ENCODE measurements at places on chromosomes 6 and 20.
A peak's percentile ranks its signal among the peaks of the same experiment; 100 is the strongest.

GRCh38 chr6:165045631-165046030 lies 263.8 kb downstream of the C6orf118 start:
- no peak for DNase-seq

GRCh38 chr6:82362878-82363427 lies 664 bp upstream of the TPBG start:
- no peak for DNase-seq

- DNase-seq: no peak
Observed at GRCh38 chr6:14832427-14832826, 413.4 kb upstream of the JARID2 start.

- no peak for DNase-seq
Observed at GRCh38 chr20:64191002-64191401, 26.8 kb downstream of the MYT1 start.

- peak; percentile 87 for DNase-seq
Observed at GRCh38 chr6:140979642-140980091, 1153.1 kb upstream of the GJE1 start.

DNA sequence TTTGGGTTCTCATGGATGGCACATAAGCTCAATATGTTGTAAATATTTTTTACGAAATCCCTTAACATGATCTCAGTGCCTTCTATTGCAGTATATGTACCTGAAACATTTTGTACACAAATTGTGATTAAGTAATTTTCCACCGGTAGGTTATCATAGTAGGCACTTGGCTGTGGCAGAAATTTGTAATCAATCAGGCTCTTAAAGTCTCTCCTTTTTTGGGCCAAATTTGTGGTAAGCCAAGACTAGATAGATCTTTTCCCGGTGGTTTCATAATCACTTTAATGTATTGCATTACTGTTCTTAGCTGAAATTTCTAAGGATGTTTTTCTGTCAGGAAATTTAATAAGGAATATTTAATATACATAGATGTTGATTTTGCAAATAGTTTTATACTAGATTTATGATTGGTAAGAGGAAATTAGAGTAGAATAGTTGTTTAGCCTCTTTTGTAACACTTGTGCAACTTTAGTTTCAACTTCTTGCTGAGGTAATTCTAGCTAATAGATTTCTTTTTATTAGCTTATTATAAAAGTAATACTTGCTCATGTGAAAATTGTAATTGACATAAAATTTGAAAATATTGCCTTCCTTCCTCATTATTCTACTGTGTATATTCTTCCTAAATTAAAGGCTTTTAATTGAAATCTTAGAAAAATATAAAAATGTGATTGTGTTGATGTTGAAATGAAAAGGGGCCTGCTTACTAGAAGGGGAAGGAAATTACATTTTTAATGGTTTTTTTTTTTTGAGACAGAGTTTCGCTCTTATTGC lies 3.2 kb downstream of the PCMT1 start:
- no peak for DNase-seq

DNA sequence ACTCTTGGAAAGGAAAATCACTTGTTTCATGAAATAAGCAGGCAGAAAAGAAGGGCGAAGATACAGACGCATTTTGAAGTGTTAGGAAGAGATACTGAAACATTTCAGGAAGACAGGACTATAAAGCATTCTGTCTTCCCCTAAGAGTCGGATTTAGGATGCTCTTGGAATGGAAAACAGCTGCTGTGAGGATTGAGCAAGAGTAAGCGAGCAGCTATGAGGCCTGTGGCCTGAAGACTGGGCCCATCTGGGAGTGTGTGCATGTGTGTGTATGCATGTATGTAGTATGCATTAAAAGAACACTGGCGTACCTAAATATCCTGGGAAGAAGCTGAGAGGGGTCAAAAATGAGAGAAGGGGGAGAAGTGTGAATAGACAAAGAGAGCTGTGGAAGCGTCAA lies 83.6 kb downstream of the SIM1 start:
- peak; percentile 40 for DNase-seq

DNA sequence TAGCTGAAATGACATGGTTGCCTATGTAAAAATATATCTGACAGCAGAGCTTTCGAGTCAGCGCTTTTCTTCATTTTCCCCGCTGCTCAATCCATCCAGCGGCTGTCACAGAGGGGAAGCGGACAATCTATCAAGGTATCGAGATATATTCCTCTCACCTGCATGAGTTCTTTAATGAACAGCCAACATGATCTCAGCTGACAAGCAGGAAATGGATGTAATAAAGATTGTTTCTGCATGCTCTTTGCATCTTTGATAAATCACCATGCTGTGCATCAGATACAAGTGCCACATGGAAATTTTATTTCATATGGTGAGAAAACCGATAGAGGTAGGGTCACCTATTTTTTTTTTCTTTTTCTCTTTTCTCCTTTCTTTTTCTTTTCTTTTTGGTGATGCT lies 602.3 kb upstream of the MMS22L start:
- DNase-seq: no peak

- no peak for DNase-seq
Observed at GRCh38 chr6:131377112-131377705, 195.8 kb upstream of the ARG1 start.

DNA sequence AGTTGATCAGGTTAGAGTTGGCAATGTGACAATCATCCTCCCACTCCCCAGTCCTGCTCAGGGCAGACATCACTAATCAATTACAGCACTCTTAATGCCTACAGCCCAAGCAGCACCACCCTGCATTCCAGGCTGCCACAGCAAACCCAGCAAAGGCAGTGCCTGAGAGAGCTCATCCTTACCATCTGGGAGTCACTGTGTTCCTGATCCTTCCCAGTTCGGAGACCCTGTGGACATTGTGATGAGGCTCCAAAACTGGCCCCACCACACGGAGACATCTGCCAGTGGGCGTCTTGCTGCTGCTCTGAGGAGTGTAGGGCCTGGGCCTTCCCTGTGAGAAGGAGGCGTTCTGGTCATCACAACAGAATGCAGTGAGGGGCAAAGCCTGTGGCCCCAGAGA lies 216.5 kb upstream of the CST7 start:
- no peak for DNase-seq

DNA sequence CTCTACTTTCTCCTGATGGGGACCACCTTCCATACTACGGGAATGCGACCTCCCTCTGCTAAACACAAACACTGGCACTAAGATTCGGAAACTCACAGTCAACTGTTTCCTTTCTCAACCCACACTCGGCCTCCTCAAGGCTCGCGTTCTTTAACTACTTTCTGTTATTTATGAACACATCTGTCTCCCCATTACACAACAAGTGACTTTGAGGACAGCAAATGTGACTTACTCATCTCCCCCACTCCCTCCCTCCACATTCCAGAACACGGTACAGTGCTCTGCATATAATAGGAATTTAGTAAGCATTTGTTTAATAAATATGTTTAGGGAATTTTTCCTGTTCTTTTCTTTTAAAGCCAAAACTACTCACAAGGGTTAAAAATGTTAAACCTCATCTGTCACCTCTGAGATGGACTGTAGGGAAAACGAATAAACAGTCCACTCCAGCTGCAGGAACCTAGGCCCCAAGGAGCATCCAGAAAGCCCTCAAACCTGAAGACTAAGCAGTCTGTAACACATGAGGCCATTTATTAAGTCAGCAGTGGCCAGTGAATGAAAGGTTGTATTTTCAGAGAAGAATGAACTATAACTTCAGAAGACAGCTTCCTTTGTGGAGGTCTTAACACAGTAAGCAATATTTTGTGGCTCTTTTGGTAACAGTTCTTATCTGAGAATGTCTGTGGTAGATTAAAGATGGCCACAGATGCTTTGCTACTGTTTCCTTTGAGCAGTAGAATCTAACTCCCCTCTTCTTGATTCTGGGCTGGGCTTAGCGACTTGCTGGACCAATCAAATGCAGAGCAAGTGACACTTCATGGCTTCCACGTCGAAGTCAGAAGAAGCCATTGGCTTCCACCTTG lies 209.6 kb upstream of the DTNBP1 start:
- peak; percentile 93 for DNase-seq

- DNase-seq: no peak
Observed at GRCh38 chr6:40899684-40900155, 139.3 kb downstream of the UNC5CL start.

- DNase-seq: peak; percentile 56
Observed at GRCh38 chr6:111662072-111662793, 56.6 kb upstream of the TRAF3IP2 start.

GRCh38 chr6:77015350-77015749 lies 447.9 kb downstream of the HTR1B start:
- peak; percentile 83 for DNase-seq

DNA sequence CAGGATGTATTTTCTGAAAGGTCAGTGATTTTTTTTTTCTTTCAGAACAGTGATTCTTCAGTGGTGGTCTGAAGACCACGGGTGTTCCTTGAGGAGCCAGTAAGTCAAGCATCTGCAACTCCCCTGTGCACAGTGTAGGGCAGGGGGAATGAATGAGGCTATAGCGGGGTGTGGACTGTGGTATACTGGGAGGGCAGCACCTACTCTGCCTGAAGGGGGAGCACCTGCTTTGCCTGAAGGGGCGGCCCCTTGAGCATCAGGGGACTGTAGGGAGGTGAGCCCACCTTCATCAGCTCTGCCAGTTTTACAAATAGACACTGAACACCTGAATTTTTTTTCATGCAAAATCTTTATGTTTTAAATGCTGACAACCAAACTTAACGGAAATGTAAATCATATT lies 77.5 kb upstream of the RIPOR2 start:
- no peak for DNase-seq

GRCh38 chr20:37649017-37649416 lies 44.8 kb upstream of the CTNNBL1 start:
- no peak for DNase-seq

DNA sequence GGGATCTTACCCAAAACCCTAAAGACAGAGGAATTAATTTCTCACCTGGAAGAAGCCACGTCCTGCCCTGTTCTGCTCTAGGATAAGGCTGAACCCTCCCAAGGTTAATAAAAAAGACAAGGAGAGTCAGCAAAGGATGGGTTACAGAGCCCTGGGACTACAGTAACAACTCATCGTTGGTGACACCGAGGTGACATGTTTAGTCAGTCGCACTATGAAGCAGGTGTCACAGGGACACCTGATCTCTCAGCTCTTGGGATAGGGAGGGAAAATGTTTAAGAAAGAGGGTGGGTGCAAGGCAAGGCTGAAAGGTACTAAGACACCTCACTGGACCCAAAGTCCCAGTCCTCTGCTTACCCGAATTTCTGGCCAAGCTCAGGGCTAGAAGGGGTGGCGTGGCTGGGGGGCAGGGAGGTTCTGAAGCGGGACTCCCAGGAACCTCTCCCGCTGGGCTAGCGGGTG lies 562 bp downstream of the MOCS1 start:
- DNase-seq: no peak

DNA sequence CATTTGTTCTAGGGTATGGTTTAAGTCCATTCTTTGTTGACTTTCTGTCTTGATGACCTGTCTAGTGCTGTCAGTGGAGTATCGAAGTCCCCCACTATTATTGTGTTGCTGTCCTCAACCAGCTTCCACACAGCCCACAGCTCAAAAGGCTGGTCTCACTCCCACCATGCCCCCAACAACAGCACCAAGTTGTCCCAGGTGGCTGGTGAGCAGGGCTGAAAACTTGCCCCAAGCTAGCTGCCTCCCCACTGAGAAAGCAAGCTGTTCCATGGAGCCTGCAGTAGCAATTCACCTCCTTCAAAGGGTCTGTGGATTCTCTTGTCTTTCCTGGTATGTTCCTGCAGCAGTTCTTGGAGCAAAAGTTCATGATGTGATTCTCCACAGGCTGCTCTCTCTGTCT lies 221.0 kb downstream of the SYNDIG1 start:
- DNase-seq: no peak

DNA sequence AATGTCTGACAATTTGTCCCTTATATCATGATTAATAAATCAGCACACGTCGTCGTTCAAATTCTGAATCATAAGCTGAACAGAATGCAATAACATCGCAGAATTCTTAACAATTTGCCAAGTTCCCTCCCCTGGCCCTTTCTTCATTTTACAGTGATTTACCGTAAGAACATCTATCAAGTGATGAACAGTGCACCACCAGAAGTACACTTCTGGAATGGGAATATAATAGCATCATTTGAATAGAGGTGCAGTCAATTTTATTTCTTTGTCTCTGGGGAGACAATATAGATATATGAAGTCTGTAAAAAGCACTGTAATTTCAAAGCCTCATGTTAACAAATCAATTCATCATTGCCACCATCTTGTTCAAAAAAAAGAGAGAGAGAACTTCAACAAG lies 145.1 kb upstream of the SMLR1 start:
- no peak for DNase-seq

DNA sequence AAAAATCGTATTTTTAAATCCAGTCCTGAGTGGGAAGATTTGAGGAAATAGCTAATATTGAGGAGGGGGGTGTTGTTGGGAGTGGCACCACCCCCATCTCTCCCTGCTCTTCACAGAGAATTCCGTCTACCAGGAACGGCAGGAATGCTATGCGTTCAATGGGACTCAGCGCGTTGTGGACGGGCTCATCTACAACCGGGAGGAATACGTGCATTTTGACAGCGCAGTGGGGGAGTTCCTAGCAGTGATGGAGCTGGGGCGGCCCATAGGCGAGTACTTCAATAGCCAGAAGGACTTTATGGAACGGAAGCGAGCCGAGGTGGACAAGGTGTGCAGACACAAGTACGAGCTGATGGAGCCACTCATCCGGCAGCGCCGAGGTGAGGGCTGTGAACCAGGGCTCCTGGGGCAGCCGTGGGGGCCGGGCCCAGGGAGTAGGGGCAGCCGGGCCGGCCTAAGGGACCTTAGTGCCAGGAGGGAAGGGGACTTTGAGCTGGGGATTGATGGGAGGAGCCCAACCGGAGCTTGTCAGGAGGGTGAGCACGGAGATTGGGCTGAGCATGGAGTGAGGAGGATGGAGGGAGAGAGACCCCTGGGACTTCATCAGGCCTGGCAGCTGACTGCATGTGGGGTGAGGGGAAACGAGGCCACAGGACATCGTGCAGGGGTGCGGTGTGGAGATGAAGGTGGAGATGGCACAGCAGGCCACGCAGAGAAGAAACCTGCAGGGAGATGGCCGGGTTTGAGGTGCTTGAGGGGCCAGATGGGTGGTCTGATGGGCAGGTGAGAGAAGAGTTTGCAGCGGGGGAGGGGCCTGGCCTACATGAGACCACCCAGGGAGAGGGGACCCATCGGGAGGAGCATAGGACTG lies 41.3 kb downstream of the HLA-DPB1 start:
- DNase-seq: peak; percentile 3

DNA sequence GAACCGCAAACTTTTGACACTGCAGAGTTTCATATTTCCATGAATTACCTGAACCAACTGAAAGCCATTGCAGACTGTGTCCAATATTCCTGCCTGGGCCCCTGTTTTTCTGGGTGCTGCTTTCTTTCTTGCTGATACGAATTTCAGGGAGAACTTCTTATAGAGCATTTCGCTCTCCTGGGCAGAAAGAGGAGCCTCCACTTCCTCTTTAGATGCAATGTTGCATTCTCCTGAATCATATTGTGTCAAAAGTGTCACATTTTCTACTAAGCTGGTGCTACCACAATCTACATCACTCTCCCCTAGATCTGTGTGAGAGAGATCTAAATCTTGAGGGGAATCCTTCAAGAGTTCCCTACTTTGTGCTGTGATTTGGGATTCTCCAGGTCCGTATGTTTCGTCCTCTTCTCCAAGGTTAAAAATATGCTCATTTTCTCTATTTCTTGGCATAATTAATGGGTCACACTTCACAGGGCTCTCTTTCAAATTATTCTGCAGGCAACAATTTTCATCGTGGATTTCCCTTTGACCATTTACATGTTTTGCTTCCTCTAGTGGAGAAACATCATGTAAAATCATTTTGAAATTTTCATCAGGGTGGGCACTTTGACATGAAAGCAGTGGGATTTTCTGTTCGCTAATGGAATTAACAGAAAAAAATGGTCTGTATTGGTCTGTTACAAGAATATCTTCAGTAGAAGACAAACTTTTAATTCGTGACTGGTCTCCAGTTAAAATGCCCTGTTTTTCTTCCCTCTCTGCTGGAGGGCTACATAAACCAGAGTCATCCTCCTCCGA lies 102.3 kb downstream of the DST start:
- no peak for DNase-seq

Measured in mesenchymal stem cell (in vitro differentiated cells and primary cell).